ENCODE measurements at places on chromosomes 1 and 21.

GRCh38 chr1:167158111-167158812 is 62.4 kb upstream of the POU2F1 start:
- DNase-seq = no peak

DNA sequence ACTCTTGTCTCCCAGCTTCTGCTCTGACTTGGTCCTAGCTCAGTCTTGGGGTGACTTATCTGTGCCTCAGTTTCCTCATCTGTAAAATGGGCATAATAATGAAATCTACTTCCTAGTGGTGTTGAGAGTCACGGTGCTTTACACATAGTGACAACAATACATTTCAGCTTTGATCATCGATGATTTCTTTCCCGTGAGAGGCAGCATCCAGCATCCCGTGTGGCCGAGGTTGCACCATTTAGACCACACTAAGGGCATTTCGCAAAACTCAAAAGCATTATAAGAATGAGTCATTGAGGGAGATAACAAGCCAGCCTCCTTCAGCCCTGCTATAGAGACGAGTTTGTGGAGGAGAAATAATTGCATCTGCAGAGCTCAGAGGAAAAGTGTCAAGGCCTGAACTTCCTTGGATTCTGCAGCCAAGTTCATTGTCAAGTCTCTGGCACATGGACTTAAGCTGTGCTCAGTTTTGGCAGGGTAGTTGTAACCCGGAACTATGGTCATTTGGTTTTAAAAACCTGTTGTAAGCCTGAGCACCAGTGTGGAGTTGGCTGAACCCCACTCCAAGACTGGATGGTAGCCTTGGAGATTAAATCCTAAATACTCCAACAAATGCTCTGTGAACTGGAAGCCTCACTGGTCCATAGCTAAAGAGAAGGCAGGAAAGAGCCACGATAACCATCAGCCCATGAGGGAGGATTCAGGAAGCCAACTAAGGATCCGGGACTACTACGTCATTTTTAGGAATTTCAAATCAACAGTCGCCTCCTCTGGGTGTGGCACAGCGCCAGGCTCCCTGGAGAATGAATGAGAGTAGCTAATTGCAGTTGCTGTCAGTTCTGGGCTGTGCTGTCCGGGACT is 64.2 kb downstream of the TCP10L start:
- DNase-seq = no peak

DNA sequence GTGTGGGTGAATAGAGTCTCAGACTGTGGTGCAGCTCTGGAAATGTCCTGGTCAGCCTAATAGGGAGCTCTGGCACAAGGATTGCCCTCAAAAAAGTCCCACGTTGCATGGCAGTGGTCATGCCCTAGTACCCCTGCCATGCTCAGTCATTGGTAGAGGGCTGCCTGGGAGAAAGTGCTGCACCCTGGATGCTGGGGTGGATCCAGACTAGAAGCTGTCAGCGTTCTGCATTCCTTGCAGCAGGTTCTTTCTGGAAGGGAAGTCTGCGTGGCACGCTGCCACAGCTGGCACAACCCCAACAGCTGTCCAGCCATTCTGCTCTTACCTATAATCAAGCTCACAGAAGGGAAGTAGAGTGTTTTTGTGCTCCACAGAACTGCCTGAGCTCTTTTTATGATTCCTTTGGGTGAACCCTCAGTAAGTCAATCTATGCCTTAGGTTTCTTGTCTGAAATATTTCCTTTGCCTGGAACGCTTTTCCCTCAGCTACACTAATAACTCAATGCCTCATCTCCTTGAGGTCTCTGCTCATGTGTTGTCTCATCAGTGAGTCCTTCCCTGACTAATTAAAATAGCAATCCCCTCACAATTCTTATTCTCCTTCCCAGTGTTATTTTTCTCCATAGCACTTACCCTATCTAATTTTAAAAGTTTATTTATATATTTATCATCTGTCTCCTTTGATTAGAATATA is 61.5 kb upstream of the JAK1 start:
- no peak for DNase-seq

DNA sequence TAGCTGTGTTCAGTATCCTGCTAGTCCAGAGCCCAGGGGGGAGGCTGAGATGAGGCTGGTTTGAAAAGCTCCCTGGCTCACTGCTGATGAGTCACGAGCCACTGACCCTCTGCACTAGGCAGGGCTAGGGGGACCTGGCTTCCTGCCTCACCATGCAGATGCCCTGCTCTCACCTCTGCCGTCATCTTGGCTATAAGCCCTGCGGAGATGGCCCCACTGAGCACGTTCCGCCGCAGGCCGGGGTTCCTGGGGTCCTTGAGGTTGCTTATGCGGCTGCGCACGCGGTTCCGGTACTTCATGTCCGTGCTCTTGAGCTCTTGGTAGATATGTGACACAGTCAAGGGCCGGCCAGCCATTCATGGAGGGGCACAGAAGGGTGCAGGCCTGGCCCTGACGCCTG is 24.1 kb upstream of the ZNF436 start:
- DNase-seq = no peak

DNA sequence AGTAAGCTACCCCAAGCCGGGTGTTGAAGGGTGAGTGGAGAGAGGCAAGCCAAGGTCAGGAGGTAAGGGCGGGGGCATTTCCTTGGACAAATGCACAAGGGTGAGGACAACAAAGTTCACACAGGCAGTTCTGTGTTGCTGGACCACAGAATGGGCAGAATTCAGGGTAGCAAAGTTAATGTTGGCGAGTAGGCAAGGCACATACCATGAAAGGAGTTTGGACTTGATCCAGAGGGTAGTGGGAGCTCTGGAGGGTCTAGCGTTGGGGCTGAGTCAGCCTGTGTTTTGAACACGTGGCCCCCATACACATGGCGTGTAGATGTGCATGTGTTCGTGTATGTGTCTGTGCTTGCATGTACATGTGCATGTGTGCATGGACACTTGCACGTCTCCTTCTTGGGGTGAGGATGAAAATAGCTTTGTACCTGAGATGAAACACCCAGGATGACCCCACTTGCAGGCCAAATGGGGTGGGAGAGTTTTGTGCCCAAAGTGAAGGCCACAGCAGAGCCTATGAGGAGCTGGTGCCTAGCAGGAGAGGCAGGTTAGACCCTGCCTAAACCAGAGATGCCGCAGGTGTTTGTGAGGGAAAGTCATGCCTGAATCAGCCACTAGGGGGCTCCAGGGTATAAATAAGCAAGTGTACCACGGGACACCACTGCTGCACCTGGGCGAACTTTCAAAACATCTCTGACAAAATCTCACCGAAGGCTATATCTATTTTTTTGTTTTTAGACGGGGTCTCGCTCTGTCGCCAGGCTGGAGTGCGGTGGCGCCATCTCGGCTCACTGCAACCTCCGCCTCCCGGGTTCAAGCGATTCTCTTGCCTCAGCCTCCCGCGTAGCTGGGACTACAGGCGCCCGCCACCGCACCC is 21.8 kb downstream of the SLC27A3 start:
- DNase-seq = peak; percentile 68

- no peak for DNase-seq
Observed at GRCh38 chr1:119866451-119866850, 29.9 kb downstream of the ADAM30 start.
